ENCODE measurements at places on chromosomes 13 and 19.
A peak's percentile ranks its signal among the peaks of the same experiment; 100 is the strongest.

GRCh38 chr19:14979476-14980255 lies at the start of gene SLC1A6:
Gene SLC1A6, minus strand, starts transcription at chr19:14979864. Its CDS starts 6,954 bp downstream, at chr19:14972910.
- DNase-seq = no peak

DNA sequence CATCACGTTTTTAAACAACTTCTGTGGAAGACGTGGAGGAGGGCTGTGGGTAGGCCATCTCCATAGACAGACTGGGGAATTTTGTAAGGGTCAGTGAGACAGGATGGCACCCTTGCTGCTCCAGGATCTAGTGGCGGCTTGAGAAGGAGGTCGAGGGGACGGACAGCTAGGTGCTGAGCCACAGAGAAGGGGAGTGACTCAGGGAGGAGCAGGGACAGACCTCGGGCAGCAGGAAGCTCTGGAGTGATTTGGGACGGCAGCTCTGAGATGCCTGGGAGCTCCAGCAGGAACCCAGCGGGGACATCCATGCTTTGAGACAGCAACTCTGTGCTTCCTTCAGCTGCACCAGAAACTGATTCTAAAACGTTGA lies 169.1 kb upstream of the SOX1 start:
- no peak for DNase-seq

DNA sequence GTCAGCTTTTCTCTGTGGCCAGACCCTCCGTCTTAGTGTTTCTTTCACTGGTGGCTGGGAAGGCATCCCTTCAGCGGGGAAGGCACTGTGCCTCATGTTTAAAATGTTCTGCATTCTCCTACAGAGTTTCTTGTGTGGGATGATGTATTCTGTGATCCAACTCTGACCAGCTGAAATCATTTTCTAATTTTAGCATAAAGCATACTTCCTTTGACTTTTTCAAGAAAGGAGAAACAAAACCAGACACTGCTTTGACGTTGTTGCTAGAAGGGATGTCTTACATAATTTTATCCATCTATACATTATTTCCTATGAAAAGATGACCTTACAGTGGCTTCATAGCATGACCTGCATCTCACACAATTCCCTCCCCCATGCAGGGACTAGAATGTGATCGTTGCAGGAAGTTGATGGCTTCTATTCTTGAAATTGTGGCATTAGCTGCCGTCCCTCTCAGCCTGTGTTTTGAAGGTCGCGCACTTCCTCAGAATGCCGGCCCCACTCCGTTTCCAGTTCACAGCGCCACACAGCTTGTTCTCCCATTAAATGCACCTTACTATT lies 38.6 kb upstream of the TEX29 start:
- no peak for DNase-seq

DNA sequence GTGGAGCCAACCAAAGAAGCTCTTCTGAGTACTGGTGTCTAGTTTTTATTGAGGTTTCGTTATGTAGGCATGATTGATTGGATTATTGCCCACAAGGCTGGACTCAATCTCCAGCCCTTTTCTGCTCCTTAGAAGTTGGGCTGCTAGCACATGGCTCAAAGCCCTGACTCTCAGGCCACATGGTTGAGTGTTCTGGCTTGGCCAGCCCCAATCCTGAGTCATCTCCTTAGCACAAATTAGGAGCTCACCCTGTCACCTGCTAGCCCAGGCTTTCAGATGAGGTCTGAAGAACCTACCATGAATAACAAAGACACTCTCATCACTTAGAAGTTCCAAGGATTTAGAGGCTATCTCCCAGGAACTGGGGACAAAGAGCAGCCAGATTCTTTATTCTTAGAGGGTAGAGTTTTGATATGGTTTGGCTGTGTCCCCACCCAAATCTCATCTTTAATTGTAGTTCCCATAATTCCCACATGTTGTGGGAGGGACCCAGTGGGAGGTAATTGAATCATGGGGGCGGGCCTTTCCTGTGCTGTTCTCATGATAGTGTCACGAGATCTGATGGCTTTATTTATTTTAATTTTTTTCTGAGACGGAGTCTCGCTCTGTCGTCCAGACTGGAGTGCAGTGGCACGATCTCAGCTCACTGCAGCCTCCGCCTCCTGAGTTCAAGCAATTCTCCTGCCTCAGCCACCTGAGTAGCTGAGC lies 11.3 kb downstream of the DPY19L3 start:
- DNase-seq = no peak

- no peak for DNase-seq
Measured at GRCh38 chr13:70415136-70415535, 306.9 kb upstream of the KLHL1 start.

DNA sequence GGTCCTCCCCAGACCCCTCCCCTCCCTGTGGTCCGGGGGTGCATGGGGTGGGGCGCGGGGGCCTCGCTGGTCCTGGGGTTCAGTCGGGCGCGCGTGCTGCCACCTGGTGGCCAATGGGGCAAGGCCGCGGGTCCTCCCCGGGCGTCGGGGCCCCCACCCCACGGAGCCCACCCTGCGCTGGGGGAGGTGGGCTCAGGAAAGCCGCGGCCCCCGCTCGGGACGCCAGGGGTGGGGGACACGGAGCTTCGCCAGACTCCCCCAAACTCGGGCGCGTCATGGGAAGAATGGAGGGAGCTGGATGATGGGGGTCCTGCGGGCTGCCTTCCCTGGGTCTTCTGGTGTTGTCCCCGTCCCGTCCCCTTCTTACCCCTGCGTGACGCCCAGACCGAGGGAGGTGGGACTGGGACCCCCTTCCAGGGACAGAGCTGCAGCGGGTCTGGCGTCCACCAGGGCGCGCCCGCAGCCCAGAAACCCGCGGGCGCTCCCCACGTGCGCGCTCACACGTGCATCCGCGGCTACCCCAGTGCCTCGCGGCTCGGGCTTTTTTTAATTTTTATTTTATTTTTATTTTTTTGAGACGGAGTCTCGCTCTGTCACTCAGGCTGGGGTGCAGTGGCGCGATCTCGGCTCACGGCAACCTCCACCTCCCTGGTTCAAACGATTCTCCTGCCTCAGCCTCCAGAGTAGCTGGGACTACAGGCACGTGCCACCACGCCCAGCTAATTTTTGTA lies 19.8 kb upstream of the TCF3 start:
- no peak for DNase-seq

GRCh38 chr19:24054044-24054935 lies 32.7 kb upstream of the ZNF254 start:
- peak; percentile 84 for DNase-seq

GRCh38 chr13:45564133-45564776 lies 51.3 kb downstream of the ERICH6B start:
- peak; percentile 8 for DNase-seq

- peak; percentile 20 for DNase-seq
Measured at GRCh38 chr13:79541426-79542049, 60.6 kb downstream of the NDFIP2 start.

DNA sequence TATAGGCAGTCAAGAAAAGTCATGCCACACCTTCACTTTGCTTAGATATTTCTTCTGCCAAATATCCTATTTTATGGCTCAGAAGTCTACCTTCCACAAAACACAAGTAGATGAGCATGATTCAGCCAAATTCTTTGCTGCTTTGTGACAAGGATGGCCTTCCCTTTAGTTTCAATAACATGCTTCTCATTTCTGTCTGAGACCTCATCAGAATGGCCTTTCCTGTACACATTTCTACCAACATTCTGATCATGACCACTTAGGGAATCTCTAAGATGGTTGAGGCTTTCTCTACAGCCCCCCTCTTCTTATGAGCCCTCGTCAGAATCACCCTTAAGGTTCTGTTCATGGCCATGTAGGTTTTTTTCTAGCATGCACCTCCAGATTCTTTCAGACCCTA lies 96.2 kb downstream of the COL4A2 start:
- DNase-seq = no peak

All from HS-5 (cell line).